ENCODE measurements at places on chromosomes 3 and 15. TPM values are rescaled to one million over a fixed set of nuclear protein-coding genes. Genes with fewer than 3 reads are reported as not detected.

The TM4SF18 gene
- not detected for total RNA-seq

The RNF111 gene
- 41.6 TPM for total RNA-seq

The MYH15 gene
- 0.06 TPM for total RNA-seq

The DAG1 gene
- 15.6 TPM for total RNA-seq

The ADAMTSL3 gene
- total RNA-seq: 0.18 TPM
